ENCODE measurements at places on chromosomes 12 and 14.

DNA sequence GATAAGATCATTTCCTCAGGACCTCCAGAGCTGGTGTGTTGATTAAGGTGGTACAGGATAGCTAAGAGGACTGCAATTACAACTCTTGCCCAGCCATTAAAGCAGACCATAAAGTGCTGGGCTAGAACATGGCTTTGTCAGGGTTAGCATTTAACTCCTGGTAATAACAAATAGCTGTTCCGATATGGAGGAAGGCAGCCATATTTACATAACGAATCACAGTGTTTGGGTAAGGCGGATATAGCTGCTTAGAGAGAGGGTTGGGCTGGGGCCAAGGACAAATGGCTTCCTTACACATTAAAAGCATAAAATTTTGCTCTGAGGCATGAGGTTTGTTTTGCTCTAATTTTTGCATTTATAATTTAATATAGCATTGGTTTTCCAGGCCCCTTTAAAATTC, 297.7 kb upstream of the DDHD1 start:
- DNase-seq: peak; percentile 46

GRCh38 chr12:116404913-116405611, 127.6 kb upstream of the MED13L start:
- no peak for DNase-seq

DNA sequence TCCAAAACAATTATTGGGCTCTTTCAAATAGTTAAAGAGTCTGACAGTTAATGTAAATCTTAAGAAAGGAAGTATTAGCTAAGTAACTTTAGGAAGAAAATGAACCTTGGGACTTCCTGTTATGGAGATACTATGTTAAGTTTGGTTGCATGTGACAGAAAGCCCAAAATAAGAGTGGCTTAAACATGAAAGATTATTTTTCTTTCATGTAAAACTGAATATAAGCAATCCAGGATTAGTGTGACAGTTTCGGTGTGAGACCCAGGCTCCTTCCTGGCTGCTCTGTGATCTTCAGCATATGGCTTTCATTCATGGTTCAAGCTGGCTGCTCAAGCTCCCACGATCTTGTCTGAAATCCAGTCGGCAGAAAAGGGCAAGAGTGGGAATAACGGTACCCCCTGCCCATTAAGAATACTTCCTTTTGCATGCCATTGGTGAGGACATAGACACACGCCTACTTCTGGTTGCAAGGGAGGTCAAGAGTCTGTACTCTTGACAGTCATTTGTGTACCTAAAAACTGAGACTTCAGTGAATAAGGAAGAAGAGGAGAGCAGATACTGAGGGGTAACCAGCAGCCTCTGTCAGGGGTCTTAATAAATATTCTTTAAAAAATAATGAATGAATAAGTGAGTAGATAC, 2.2 kb upstream of the RPAP3 start:
- DNase-seq: no peak

DNA sequence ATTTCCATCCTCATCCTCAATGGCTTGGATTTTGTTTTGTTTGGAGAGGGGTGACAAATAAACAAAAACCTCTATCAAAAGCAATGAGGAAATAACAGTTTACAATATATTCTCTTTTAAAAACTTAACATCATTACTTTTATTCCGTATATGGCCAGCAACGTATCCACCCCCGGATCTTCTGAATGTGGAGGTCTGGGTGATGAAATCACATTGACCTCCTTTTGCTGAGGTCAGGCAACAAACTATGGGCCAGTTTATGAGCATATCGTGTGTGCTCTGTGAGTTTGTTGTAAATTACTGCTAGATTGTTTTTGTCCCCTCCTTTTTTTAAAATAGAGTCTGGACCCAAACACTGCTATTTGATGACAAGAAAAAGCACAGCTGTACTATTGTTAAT, 178.1 kb downstream of the BCAT1 start:
- no peak for DNase-seq

DNA sequence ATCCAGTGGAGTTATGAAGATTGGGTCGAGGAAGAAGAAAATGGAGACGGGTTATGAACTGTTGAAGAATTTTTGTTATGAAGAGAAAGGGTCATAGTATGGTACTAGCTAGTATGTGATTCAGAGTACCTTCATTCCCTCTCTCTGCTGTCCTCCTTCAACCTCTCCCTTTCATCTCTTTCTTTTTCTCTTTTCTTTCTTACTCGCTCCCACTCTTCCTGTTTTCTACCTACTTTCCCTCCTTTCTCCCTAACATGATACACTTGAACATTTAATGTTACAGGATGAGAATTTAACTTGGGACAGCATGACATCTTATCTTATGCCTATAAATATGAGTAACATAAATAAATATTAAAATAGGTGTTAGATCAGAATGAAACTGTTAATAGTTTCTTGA, 112.9 kb downstream of the CCDC91 start:
- DNase-seq: no peak

GRCh38 chr14:24310646-24311604, at the start of gene LTB4R:
LTB4R (plus strand) TSS chr14:24311502; CDS start chr14:24315652, 4,150 bp downstream.
- no peak for DNase-seq

DNA sequence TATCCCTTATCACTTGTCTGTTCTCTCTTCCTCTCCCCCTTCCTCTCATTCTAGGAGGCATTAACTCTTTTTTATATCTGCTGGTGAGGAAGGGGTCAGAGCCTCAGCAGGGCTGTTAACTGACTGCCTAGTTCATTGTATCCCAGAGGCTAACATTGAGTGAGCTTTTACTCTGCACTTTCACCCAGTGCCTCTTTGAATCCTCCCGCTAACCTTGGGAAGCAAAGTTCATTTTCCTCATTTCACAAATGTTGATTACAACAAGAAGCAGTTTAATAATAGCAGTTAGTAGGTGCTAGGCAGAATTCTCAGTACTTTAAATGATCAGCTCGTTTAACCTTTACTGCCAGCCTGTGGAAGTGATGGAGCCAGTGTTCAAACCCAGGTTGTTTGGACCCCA, 75.5 kb downstream of the POLR3B start:
- DNase-seq: no peak

DNA sequence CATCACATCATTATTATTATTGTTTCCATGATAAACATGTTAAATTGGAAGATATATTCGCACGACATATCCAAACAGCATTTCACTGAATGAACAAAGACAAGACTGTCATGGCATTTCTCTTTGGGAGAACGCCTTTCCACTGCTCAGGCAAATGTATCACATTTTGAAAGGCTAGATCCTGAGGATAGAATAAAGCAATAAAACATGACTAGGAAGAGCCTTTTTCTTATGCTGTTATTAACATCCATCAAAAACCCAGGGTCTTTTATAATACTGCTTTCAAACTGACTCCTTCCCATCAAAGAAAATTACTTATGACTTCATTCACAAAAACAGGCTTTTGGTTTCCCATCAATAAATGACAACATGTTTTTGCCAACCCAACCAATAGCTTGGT, 630.9 kb downstream of the TMTC2 start:
- no peak for DNase-seq

DNA sequence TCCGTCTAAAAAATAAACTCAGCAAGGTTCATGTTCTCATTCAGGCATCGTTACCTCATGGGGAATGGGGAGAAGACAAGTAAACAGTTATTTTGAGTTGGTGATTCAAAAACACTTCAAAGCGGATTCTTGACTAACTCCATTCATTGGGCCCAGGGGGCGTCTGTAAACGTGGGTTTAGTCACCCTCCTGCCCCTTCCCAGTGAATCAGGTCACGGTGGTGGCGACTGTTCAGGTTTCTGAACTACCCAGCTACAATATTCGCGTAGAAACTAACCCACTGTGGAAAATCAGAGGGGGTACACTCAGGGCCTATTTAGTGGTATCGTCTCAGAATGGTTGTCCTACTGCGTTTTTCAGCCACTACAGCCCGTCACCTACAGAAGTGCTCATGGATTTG, 15.2 kb downstream of the OR6S1 start:
- DNase-seq: no peak

DNA sequence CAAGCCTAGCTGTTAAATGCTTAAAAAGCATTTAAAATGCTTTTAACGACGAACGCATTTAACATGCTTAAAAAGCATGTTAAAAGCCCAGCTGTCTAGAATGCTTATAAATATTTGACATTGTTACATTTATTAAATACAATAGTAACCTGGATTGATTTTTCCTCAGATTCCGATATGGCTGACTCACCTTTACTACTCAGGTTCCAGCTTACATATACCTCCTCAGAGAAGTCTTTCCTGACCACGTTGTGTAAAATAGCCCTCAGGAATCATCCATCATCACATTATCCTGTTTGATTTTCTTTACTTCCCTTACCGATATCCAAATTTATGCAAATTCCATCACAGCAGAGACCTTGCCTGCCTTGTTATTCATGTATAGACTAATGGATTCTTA, 51.4 kb downstream of the SLC41A2 start:
- DNase-seq: no peak

- DNase-seq: no peak
Measured at GRCh38 chr12:80559766-80560165, 115.7 kb downstream of the PTPRQ start.

DNA sequence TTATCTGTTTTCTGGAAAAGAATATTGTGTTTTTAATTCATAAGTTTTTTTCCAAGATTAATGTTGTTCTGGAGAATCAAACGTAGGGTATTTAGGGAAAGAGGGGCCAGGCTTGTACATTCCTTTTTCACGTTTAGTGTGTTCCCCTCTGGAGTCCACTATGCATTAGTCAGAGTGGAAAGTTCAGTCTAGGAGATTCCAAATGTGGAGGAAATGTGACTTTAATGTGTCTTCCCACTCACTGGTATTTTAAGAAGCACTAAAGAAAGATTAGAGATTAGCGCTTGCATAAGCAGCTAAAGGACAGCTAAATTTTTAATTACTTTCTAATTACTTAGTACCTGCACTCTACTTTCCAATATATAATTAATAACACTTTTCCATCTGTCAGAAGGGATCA, 4.4 kb upstream of the PDE6H start:
- no peak for DNase-seq

GRCh38 chr14:67557656-67558055, 24.6 kb downstream of the PLEKHH1 start:
- DNase-seq: no peak

DNA sequence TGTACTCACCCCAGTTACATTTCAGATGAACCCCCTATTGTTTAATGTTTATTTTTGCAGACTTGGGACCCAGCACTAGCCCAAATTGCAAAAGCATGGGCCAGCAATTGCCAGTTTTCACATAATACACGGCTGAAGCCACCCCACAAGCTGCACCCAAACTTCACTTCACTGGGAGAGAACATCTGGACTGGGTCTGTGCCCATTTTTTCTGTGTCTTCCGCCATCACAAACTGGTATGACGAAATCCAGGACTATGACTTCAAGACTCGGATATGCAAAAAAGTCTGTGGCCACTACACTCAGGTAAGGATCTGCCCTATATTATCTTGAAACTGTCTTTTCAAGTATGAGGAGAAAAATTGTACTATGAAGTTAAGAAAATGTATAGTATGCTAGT, 1.2 kb downstream of the GLIPR1 start:
- DNase-seq: peak; percentile 42

GRCh38 chr14:23071921-23072539, 14.7 kb upstream of the CDH24 start:
- DNase-seq: no peak

DNA sequence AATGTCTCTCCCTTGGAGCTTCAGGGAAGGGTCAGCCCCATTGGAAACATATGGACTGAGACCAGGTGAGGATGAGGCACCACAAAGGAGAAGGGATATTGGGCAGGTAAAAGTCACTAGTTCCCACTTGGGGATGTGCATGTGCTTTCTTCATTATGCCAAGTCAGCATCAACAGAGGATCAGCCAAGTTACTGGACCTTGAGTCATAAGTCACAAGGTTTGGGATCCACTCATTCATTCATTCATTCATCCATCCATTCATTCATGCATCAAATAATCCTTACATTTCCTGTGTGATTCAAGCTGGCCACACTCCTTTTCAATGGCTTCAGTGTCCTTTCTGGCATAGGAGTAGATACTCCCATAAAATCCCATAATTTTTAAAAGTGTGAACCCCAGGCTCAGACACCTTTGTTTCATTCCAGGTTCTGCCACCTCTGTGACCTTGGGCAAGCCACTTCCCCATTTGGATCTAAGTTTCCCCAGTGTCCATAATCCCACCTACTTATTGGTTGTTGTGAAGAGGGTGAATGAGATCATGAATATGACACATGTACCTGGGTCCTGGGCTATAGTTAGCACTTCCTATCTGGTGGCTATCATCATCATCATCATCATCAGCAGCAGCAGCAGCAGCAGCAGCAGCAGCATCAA, 162.1 kb upstream of the LHX5 start:
- DNase-seq: no peak

- DNase-seq: no peak
Measured at GRCh38 chr12:77347017-77347416, 281.6 kb upstream of the E2F7 start.

- no peak for DNase-seq
Measured at GRCh38 chr12:120835304-120835612, 68.9 kb downstream of the SPPL3 start.

- no peak for DNase-seq
Measured at GRCh38 chr12:87378526-87378925, 650.7 kb downstream of the C12orf50 start.

DNA sequence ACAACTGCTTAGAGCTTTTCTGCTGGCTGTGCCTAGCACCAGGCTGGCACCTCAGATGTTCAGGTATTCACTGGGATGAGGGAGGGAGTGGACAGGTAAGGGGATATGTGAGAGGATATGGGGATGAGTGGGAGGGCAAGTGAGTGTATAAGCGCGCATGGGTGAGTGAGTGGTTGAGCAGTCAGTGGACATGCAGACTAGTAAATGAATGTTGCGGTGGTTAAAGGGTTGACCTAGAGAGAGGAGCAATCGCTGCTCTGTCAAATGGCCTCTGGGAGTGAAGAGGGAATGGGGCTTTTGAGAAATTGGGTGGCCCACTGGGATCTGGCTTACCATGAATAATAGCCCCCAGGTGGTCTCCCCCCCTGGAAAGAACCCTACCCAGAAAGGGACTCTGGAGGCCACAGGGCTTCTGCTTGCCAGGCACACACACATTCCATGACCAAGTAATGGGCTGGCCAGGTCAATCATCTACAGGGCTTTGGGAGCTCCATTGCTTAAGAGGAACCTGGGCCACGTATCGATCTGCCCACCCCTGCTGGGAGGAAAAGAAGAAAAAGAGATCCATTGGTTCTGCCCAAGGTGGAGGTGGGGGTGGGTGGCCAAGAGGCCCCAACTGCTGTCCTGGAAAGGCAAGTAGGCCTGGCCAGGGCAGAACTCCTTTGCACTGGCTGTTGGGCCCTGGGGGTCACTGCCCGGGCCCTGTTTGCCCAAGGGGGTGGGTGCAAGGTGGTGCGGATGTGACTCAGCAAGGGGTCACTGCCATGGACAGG, 30.8 kb upstream of the ZFP36L1 start:
- DNase-seq: no peak

GRCh38 chr14:72645706-72646105, 248.2 kb downstream of the DPF3 start:
- DNase-seq: no peak

GRCh38 chr12:57759360-57759980, 4.6 kb downstream of the MARCHF9 start:
- no peak for DNase-seq

GRCh38 chr14:88079624-88080023, 74.7 kb downstream of the GPR65 start:
- no peak for DNase-seq

GRCh38 chr12:112096070-112096469, 12.5 kb downstream of the NAA25 start:
- no peak for DNase-seq

All from HT1080 (cell line).